ENCODE measurements at places on chromosomes 6 and 20.

- DNase-seq, result no peak
These were observed 33.4 kb downstream of the TRAF3IP2 start for GRCh38 chr6:111572216-111572706.

GRCh38 chr20:6157345-6157744 is 34.5 kb upstream of the FERMT1 start:
- no peak for DNase-seq

DNA sequence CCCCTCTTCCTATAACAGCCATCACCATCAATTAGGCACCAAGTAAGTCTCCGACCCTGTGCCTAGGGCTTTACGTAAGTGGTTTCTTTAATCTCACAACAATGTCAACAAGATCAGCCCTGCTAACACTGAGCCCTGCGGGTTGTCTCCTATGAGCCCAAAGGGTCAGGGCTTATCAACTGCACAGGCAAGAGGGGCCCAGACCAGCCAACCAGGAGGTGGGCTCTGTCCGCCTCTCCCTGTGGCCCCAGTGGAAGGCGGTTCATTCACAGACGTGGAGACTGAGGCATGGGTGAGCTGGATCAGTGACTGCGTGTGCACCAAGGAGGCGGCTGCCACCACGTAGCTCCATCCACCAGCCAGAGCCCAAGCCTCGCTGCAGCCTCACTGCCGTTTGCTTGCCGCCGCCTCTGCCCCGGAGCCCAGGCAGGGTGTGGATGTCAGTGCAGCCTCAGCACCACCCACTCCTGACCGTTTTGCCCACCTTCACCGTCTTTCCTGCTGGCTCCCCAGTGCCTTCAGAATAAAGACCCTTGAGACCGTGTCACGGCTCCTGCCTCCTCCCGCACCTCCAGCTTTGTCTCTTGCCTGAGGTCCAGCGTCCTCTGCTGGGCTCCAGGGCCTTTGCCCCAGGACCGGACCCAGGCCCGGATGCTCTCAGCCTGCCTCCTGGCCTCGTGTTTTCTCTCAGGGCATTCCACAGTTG is 78.7 kb downstream of the DLL1 start:
- no peak for DNase-seq

DNA sequence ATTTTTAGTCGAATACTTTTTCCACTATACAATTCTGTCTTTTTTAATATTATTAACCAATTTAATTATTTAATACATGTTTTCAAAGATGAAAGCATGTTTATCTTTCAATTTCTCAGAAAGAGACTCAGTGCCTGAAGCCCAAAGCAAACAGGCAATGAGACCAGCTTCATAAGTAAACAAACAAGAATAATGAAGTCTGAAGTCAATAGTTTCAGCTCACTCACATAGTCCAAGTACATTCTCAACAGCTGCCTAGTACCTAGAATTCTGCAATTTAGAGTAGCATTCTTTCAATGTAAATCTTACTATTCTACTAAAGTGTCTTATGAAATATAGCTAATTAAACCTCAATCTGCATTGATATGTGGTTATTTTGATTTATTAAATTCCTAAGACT is 626.5 kb upstream of the NRSN1 start:
- DNase-seq, result no peak

GRCh38 chr6:137692806-137693205 is 174.3 kb upstream of the TNFAIP3 start:
- no peak for DNase-seq
